ENCODE measurements at places on chromosomes 12 and 14. TPM values are rescaled to one million over a fixed set of nuclear protein-coding genes. Genes with fewer than 3 reads are reported as not detected.

Gene SLC6A15
- total RNA-seq: 0.32 TPM

Gene GUCY2C
- total RNA-seq: 52.2 TPM

Gene SSPN
- 8.5 TPM for total RNA-seq

Gene OVCH1
- total RNA-seq: not detected

Data from colonic mucosa (tissue), 4 donors.